GM23338 (cell line): ENCODE measurements at places on chromosomes 7 and 10.

GRCh38 chr10:19944911-19945663, 128.9 kb downstream of the PLXDC2 start:
- no peak for DNase-seq

GRCh38 chr10:133060466-133060865, 27.3 kb upstream of the ADGRA1 start:
- DNase-seq: no peak

GRCh38 chr10:117960345-117960935, 86.3 kb downstream of the RAB11FIP2 start:
- no peak for DNase-seq

DNA sequence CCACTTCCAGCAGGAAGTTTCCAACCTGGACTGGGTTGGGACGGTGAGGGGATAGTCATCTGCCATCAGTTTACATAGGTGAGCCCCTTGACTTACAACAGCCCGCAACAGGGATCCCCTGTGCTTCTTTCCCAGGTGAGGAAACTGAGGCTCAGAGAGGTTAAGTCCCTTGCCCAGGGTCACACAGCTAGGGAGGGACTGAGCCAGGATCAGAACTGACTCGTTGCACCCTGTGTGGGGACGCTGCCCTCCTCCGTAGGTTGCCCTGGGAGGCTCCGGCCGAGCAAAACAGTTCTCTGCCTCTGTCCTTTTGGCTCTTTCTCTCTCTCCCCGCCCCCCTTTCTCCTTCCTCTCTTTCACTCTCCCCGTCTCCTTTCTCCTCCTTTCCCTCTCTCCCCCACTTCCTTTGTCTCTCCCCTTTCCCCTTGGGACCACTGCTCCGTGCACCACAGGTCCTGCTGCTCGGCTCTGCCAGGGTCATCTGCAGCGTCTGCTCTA, 117.4 kb upstream of the PPIF start:
- no peak for DNase-seq

GRCh38 chr10:5811387-5811821, 1.8 kb downstream of the GDI2 start:
- peak; percentile 39 for DNase-seq

DNA sequence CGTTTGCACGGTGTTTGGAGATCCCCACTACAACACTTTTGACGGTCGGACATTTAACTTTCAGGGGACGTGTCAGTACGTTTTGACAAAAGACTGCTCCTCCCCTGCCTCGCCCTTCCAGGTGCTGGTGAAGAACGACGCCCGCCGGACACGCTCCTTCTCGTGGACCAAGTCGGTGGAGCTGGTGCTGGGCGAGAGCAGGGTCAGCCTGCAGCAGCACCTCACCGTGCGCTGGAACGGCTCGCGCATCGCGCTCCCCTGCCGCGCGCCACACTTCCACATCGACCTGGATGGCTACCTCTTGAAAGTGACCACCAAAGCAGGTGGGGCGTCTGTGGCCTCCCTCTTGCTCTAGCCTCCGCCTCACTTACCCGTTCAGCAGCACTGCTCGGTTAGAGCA, 173.5 kb downstream of the BMPER start:
- no peak for DNase-seq

DNA sequence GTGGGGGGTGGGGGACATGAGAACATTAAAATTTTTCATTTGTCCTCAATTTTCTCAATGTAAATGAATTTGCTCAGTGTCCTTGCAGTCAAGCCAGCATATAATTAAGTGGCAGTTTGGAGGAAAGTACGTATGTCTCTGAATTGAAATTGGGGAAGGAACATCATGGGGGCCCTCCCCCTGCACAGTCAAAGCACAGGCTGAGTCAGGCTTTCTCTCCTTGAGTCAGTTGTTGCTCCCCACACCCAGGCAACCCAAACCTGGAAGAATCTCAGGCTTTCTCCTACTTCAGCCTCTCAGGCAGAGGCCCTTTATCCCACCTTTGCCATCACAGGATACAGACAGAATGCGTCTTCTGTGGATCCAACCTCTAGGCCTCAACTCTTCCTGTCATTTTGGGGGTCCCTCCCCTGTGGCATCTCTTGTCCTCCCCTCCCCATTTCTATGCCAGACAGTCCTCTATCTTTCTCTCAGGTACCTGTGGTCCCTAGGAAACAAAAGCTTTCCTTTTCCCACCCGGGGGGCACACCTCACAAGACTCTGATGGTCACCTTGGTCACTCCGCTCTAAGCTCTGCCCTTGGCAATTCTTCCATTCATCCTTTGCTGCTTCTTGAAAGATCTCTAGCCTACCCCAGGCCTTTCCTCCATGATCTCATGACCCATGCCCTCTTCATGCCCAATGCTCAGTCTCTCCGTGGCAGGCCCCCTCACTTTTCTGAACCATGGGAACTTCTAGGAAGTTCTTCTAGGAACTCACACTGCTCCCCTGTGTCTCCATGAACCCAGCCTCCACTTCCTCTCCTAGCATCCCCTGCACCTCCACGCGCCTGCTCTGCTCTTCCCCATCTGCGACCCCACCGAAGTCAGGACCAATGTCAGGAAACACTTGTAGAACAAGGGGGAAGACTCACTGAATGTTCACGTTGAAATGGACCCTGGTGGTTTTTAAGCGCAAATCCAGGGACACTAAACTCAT, 40.4 kb downstream of the CREB3L2 start:
- DNase-seq: no peak

- DNase-seq: no peak
These were observed 475.0 kb downstream of the DNAJB9 start for GRCh38 chr7:109044691-109045090.

DNA sequence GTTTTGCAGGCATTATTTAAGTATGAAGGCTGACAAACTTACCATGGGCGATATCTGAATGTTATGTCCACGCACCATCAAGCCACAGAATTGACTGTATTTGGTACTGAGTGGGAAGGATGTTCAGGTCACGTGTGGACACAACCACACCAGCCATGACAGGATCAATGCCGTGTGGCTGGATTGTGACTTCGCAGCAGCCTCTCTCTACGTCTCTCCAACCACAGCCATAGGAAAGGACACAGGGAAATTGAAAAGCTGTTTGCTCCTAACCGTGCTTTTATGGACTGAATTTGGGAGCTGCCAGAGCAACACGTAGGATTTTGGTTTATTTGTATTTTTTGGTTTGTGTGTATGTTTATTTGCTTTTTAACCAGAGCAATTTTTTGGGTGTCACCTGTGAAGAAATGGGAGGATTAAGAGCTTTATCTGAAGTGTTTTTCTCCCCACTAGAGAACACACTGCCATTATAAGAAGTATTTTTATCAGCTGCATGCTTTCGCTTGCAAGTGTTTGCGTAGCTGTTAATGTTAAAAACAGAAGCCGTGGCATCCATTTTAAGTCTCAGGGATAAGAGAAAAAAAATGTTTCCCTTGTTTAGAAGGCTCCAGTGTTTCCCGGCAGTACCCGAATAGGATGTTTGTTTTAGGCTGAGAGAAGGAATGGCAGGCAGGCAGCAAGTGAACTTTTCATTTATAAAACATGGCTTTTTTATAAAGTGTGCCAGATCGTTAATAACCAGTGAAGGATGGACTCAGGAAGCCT, 401.1 kb upstream of the NFE2L3 start:
- DNase-seq: no peak

DNA sequence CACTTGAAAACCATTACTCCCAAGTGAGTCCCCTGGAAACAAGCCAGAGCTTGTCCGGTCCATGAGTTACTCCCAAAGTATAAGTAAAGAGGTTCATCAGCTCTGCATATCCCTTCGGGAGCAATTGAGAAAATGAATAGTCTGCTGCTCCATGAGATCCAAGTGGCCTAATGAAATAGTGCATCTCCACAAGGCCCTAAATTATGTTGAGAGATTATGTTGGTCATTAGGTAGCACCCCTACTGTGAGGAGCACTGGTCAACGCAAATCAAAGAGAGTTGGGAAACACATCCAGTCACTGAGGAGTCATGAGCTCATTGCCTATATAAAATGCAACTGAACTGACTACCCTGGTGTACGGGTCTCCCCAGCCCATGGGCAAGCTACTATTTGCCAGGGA, 205.5 kb upstream of the AOAH start:
- no peak for DNase-seq

- no peak for DNase-seq
These were observed 214.6 kb upstream of the PFKP start for GRCh38 chr10:2852574-2853323.

GRCh38 chr7:151025924-151026671, 1.8 kb upstream of the ATG9B start:
- no peak for DNase-seq

DNA sequence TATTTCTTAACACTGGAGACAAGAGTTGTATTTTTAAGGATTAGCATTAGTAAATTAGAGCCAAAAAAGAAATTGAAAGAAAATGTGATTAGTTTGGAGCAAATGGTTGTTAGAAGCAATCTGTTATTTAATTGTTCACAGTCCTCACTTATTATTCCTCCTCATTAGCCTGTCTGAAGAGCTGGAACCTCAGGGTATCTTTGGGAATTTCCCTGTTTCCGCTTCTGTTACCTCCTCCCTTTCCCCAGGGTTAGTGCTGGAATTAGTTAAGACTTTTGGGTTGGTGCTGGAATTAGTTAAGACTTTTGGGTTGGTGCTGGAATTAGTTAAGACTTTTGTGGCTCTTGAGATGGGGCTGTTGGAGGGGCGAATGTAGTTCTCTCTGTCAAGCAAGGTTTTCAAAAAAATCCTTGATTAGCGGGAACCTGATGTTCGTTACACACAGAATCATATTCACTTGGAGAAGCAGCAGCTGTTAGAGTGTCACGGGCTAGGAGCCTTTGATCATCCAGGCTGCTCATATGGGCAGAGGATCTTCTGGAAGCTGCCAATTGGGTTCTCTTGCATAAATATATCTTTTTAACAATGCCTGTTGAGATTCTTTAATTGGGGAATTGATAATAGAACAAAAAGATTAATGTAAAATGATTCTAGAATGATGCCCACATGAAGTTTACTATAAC, 251.0 kb upstream of the NPSR1 start:
- DNase-seq: no peak

DNA sequence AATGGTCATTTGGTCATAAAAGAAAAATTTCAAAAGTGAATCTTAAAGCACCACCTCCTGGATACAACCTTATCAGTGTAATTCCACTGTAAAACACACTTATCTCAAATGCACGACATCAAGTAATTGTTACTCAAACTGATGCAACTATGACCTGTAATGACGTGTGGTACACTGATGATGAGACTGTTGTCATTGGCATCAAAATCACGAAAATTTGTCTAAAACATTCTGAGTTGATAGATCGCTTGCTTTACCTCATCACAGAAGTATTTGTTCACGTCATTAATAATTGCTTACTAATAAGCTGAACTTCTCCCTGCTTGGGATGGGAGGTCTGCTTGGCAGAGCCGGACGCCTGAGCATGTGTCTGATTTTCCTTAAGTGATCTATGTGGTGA, 221.8 kb upstream of the KLF6 start:
- DNase-seq: no peak

- peak; percentile 56 for DNase-seq
These were observed 55.5 kb upstream of the LHFPL3 start for GRCh38 chr7:104272767-104273384.

DNA sequence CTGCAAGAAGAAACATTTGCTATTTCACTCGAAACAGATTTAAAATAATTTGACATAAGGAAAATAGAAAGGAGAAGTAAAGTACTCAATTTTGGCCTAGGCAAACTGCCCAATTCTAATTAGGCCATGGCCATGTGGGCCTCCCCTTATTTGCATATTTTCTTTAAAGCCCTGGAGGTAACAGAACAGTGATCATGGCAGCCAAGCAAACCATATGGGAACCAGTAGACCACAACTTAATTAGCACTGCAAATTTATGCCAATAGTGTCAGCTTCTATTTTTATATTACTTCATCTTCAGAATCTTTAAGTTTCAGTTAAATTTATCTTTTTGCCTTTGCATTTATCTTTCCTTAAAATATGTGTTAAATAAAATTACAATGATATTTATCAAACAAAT, 63.3 kb upstream of the THSD7A start:
- DNase-seq: no peak

DNA sequence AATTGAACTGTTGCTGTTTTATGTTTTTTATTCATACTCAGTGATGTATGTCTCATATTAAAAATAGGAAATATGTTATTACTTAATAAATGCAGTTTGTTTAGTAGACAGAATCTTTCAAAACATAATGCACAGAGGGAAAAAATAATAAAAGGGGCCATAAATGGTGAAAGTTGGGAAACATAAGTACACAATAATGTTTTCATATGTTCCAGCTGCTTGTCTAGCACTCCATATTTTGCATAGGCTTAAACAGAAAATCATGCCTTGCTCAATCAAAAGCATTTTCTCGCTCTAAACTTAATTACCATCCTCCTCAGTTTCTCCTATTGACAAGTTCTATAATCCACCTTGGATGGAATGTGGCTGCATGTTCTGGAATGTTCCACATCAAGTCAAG, 333.2 kb downstream of the PLXNA4 start:
- no peak for DNase-seq
